ENCODE measurements at places on chromosomes 3 and 15.
A peak's percentile ranks its signal among the peaks of the same experiment; 100 is the strongest.

- DNase-seq, result peak; percentile 50
Observed at GRCh38 chr15:30956216-30957124, 35.0 kb downstream of the MTMR10 start.

DNA sequence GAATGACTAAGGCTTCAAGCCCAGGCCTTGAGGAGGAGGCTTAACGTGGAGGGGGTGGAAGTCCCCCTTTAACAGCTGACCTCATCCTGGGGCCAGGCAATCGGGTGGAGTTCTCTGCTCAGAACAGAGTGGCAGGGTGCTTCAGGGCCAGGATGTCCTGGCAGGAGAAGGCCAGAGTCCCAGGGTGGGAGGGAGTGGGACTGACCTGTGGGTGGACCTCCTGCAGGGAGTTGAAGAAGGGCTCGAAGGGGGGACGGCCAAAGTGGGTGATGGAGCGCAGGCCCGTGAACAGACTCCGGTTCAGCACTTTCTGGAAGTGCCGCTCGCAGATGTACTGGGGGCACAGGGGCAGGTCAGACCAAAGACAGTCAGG is 19.6 kb downstream of the DUOX2 start:
- DNase-seq, result no peak

- peak; percentile 42 for DNase-seq
Observed at GRCh38 chr3:142447301-142447851, 461 bp downstream of the XRN1 start.

- no peak for DNase-seq
Observed at GRCh38 chr3:172591876-172592771, 68.9 kb upstream of the TNFSF10 start.

GRCh38 chr3:61848885-61849284 is 287.5 kb downstream of the PTPRG start:
- DNase-seq, result peak; percentile 80

DNA sequence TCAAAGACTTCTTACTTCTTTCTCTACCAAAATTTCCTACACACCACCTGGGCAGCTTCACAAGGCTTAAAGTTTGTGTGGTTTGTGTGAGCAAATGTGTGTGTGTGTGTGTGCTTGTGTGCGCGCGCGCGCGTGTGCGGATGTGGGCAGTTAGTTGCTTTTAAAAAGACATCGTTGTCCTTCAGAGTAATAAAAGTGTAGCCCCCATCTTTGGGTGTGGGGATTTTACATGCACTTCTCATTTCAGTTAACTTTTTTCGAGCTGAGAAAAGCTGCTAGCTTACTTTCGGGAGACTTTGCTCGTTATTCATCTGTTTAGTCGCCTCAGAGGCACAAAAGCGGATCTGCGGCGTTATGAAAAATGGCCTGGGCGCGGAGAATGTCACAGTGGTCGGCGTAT is 36.0 kb downstream of the ZIC4 start:
- DNase-seq, result no peak

GRCh38 chr3:27719314-27720003 is 2.7 kb downstream of the EOMES start:
- no peak for DNase-seq

DNA sequence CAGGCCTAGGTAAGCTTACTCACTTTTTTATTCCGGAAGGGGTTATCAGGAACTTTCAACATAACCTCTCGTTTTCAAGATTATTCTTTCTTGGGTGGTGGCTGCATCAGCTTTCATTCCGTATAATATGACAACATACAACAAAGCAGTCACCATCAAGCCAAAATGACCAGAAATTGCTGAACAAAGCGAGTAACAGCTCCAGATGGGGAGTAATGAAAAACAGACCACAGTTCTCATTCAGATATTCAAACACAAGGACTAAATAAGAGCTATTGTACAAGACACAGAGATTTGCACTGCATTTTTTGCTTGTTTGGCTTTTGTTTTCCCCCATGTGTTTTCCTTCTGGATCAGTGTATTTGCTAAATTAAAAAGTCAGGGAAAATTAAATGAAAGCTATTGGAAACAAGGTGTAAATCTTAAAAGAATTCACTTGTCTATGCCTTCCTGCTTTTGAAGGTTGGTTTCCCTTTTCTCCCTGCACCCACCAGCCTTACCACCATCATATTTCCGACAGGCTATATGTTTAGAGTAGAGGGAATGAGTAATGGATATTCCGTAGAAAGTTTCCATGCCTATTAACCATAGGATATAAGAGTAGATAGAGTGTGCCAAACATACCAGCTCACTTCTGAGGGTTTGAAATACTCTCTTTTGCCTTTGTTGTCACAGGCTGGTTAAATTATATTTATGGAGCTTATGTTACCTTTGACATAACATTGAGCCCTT is 213.6 kb downstream of the RBMS3 start:
- DNase-seq, result peak; percentile 73

- no peak for DNase-seq
Observed at GRCh38 chr15:52287114-52287513, 8.5 kb downstream of the MYO5C start.

DNA sequence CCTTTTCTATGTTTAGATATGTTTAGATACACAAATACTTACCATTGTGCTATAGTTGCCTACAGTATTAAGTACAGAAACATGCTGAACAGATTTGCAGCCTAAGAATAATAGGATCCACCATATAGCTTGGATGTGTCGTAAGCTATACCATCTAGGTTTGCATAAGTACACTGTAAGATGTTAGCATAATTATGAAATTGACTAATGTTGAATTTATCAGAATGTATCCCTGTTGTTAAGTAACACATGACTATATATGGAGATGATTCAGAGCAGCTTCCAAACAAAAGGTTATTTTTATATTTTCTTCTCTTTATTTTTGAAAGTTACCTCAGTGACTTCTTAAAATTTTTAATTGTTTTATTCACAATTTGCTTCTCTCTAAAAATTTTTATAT is 2.4 kb downstream of the SLC28A2 start:
- peak; percentile 28 for DNase-seq
